Muscle of back (tissue), 13 donors: ENCODE measurements at places on chromosomes 13 and 19.

DNA sequence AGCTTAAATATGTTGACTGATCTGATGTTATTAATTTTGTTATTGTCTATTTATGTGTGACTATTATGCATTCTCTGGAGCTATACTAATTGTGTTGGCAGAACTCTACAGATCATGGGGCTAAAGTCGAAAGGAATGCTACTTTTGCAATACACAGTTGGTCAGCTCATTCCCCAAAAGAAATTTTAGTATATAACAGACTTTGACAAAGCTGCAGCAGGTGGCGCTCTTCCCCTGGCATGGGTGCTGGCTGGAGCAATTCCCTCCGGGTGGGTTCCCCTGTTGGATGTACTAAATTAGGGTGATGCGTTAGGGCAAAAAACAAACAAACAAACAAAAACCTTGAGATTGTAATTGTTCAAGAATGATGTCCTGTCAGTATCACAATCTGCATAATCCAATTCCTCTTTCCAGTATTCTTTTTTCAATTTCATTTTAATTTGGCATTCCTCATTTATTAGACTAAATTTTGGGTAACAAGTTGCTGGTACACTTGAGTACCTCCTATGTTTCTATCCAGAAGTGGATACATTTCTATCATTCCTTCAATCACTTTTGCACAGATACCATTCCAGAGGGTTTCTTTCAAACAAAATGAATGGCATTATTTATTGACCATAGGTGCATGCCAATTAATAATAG lies 322.8 kb upstream of the EDNRB start:
- DNase-seq = no peak

DNA sequence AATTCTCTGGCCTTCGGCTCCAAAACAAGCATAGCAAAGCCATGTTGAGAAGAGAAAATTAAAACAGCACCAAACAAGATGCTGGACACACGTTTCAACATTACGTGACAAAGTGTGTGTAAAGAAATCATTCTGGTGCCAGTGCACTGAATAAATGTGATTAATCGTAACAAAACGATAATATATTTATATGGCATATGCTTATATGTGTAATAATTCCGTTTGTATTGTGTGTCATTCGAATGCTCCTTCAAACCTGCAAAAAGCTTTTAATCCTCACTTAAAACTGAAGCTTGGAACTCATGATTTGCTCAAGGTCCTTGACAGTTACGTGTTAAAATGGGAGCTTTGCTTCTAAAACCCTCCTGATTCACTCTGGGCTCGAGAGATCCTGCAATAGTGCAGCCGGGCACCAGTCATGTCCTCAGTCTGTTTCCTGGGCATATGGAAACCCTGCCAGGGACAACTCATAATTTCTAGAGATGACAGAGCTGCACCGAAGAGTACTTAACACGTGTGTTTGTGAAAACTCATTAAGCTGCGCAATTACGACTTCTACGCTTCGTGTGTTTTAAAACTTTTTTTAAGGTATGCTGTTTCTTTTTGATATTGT lies 731 bp upstream of the AKAP8L start:
- no peak for DNase-seq

GRCh38 chr13:24644036-24644435 lies 36.2 kb upstream of the ATP12A start:
- no peak for DNase-seq

DNA sequence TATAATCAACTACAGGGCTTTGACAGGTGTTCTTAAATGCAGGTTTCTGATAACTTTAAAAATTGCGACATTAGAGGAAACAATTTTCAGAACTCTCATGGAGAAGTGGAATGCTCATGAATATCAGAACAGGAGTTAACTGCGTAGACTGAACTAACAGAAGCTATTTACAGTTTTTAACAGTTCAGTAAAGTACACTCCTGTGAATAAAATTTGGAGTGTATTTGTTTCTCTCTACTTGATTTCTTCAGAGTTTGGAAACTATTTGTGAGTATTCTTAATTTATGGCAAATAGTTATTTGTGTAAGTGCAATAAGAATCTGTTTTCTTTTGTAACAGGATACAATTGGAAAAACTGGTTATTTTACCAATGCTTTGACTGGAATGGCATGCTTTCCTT lies 114.4 kb downstream of the TNFRSF19 start:
- no peak for DNase-seq

DNA sequence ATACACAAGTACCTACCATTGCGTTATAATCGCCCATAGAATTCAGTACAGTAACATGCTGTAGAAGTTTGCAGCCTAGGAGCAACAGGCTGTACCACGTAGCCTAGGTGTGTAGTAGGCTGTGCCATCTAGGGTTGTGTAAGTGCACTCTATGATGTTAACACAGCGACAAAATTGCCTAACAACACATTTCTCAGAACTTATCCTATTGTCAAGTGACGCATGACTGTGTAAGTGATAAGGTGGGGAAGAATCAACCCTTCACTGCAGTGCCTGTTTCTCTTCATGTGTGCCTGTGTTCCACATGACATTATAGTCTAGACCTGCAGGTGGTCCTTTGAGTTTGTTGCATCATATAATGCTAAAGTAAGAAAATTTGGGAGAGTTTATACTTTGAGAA lies 94.0 kb downstream of the PCDH9 start:
- DNase-seq = no peak

- no peak for DNase-seq
Measured at GRCh38 chr13:113668491-113668971, 1.5 kb downstream of the GRK1 start.

DNA sequence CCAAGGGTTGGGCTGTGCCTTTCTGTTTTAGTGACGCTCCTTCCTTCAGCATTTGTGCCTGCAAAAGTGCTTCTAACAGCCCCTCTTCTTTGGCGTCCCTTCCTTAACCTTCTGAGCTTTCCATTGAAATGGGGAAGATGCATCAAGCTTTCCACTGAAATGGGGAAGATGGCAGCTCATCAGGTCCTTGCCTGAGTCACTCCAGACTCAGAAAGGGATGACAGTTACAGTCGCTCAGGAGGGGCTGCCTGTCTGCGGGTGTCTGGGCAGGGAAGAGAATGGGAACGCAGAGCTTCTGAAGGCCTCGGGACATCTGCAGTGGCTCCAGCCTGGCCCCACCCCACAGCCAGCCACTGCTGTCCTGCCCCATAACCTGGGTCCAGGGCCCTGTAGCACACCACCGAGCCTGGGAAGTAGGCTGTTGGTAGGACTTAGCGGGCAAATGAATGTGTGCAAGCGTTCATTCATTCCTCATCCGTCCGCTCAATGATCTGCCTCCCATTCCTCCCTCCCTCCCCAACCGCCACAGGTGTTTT lies 9.8 kb downstream of the AP1M1 start:
- no peak for DNase-seq

DNA sequence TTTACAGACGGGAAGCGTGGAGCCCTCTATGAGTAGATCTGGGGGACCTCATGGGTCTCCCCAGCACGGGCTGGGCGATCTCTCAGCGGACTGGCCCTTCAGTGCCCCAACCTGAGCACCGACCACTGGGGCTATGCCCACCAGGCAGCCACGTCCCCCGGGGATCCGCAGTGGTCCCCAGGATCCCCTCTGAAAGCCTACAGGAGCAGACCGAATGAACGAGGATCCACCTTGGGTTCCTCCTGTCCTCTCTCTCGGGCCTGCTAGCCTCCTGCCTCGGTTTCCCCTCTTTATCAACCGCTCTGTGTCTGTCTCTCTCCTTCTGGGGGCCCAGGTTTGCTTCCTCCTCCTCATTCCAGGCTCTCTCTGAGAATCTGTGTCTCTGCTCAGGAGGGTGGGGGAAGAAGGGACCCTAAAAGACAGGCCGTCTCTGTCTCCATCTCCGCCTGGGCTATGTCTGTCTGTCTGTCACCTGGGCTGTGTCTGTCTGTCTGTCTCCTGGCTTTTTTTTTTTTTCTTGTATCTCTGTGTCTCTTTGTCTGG lies 2.0 kb upstream of the MEIS3 start:
- DNase-seq = no peak

GRCh38 chr13:29050719-29051118 lies 230.6 kb downstream of the MTUS2 start:
- DNase-seq = no peak

DNA sequence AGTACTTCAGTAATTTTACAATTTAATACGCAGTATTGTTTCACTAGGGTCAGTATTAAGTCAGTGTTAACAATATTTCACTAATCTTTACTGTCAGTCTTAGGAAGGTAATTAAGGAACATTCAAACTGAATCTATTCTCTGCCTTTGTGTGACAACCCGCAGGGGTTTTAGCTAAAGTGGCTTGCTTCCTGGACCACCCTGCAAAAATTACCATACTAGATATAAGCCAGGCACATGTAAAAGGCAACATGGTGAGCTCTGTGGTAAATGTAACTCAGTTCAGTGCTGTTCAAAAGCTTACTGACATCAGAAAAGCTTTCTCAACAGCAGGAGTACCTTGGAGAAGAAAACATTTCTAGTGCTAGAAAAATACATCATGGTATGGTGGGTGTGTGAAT lies 116.7 kb downstream of the FREM2 start:
- no peak for DNase-seq

- no peak for DNase-seq
Measured at GRCh38 chr13:20801707-20802106, 27.9 kb upstream of the EEF1AKMT1 start.

- DNase-seq = no peak
Measured at GRCh38 chr19:43467730-43468129, 2.3 kb upstream of the LYPD3 start.

DNA sequence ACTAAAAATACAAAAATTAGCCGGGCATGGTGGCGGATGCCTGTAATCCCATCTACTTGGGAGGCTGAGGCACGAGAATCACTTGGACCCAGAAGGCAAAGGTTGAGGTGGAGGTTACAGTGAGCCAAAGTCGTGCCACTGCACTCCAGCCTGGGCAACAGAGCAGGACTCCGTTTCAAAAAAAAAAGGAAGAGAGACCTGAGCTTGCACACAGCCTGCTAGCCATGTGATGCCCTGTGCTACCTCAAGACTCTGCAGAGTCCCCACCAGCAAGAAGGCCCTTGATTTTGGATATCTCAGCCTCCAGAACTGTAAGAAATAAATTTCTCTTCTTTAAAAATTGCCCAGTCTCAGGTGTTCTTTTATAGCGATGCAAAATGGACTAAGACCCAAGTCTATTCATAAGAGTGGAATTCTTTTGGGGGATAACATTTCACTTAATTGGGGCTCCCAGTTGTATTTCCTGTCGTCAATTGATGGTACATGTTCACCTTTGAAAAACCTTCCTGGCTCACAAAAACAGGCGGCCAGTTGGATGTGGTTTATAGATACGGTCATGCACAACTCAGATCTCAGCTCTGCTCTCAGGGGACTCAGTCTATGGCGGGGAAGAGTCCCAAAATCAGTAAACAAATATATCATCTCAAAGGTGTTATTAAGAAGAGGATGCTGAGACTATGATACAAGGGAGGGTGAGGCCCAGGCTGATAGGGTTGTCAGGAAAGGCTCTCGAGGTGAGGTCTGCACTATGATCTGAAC lies 2.4 kb upstream of the CHERP start:
- no peak for DNase-seq

DNA sequence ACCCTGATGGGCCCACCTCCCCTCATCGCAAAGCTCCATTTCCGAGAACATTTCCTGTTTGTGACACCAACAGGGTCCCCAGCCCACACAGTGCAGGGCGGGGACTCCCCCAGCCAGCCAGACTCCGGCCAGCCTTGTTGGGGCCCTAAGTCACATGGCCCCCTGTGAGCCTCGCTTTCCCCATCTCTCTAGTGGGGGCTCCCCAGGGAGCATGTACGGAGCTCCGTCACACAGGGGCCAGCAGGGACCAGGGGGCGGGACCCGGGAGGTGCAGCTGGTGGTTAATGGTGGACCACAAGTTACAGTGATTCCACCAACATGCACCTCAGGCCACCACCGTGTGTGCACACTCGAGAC lies 1.7 kb downstream of the TBXA2R start:
- no peak for DNase-seq

DNA sequence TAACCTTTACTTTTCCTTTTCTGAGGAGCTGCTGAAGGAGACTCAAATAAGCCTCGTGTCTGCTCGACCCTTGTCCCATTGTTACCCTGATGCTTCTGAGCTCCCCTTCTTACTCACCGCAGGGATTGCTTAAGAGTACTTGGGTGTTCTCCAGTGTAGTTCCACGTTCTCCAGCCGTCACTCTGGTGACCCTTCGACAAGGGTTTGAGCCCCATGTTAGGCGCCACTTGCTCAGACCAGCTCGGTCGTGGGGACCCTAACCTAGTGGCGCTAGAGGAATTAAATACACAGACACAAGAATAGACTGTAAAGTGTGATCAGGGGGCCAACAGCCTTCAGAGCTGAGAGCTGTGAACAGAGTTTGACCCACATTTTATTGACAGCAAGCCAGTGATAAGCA lies 10.3 kb downstream of the ZNF480 start:
- peak; percentile 28 for DNase-seq

DNA sequence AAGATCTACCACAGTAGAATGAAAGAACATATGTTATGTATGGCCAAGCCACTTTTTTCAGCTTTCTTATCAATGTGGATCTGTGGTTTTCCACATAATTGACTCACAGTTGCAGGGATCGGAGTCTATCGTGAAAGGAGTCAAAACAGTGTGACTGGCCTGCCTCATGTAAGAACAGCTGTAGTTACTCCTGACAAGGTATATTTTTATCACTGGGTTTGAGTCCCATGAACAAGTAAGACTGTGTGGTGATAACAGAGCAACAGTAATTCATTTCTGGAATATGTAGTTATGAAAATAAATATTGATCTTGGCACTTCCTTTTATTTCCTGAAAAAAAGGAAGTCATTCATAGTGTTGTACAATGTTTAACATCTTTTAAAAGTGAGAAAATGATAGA lies 416.6 kb downstream of the KLF12 start:
- no peak for DNase-seq

GRCh38 chr19:45244133-45244794 lies 943 bp downstream of the EXOC3L2 start:
- no peak for DNase-seq

DNA sequence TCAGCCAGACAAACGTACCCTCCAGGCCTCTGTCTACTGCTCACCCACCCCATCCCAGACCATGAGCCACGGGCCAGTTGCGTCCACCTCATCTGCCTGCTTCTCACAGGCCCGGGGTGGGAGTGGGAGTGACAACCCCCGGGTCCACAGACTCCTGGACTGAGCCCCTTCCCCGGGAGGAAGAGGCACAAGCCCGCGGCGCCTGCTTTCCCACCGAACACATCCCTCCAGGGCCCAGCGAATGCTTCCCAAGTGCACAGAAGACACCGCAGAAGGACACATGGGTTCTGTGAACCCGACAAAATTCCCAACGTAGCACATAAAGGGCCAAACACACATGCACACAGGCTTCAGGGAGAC lies 18.0 kb upstream of the PLPP2 start:
- no peak for DNase-seq
